ENCODE measurements at places on chromosomes 1 and 21.

- no peak for DNase-seq
Observed at GRCh38 chr1:209807509-209807908, 1.6 kb upstream of the IRF6 start.

DNA sequence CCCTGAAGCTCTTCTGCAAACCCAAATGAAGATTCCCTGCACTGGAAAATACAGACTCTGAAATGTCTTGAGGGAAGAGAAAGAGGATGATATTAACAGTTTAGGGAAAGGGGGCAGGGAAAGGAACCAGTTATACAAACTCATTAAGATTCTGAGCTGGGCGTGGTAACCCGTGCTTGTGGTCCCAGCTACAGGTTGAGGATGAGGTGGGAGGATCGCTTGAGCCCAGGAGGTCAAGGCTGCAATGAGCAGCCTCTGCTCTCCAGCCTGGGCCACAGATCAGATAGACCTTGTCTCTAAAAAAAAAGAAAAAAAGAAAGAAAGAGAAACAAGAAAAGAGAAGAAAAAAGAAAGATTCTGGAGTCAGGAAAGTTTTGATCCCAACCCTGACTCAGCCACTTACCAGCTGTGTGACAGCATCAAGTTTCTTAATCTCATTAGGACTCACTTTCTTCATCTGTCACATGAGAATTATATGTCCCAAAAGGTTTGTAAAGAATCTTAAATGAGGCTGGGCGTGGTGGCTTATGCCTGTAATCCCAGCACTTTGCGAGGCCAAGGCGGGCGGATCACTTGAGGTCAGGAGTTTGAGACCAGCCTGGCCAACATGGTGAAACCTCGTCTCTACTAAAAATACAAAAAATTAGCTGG, 53.9 kb downstream of the OPTC start:
- DNase-seq = no peak

GRCh38 chr1:33445108-33445507, 14.2 kb upstream of the PHC2 start:
- no peak for DNase-seq

GRCh38 chr1:31507676-31508530, 68.4 kb upstream of the TINAGL1 start:
- DNase-seq = no peak

DNA sequence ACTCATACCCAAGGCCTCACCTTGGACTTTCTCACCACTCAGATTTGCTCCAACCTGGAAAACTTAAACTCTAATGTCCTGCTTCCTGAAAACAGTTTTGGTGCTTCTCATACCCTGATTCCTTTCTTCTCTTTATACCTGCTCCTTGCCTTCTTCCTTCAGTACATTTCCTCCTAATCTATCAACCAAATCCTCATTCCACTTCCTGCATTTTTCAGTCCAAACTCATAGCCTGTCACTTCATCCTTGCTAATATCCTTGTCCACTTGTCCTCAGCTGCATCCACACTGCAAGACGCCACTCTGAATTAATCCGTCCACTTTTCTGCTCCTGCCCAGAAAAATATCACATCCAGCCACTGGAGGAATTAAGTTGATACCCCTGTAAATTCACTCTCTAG, 25.9 kb downstream of the PPP1R15B start:
- DNase-seq = no peak

GRCh38 chr1:99173900-99174299, 90.4 kb upstream of the PLPPR4 start:
- no peak for DNase-seq

GRCh38 chr1:53722025-53722424, 16.9 kb downstream of the GLIS1 start:
- DNase-seq = no peak

- no peak for DNase-seq
Observed at GRCh38 chr1:74673351-74674111, at the start of gene ERICH3. ERICH3 (minus strand) TSS chr1:74673792; CDS start chr1:74673519, 273 bp downstream.

GRCh38 chr1:77583483-77583882, 99.0 kb downstream of the ZZZ3 start:
- DNase-seq = no peak

- no peak for DNase-seq
Observed at GRCh38 chr21:16181018-16181417, 451.2 kb downstream of the USP25 start.

DNA sequence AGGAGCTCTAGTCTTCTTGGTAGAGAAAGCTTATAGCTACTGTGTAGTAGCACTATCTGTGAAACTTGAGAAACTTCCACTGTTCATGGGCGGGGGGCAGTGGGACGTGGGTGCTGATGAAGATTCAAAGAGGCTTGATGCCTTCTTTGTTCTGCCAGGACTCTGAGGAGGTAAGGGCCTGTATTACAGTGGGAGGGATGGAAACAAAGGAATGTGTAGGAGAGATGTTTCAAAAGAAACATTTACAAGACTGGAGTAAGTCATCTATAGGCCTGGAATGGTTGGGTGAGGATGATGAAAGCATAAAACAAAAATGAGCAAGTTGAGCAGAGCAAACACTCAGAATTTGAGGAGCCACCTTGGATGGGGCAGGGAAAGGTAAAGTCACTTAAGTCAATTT, 89.4 kb downstream of the C1orf21 start:
- no peak for DNase-seq

GRCh38 chr21:46067505-46068201, 30.3 kb upstream of the COL6A2 start:
- no peak for DNase-seq

DNA sequence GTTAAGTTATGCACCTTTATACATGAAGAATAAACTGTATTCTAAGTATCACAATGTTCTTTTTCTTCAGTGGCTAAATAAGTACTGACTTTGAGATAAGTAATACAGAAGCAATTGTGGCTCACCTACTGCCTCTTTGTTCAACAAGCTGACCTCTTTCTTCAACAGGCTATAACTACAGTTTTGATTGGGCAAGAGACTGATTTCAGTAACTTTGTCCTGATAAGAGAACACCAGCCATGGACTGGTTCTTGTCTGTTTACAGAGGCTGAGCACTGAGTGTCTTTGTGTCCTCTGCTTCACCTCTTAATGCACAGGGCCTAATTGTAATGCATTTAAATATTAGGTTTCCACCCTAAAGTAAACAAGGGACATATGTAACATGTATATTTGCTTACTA, 34.6 kb upstream of the PDE4B start:
- no peak for DNase-seq

Data from iPS DF 6.9 (cell line).